Cerebellar nuclear complex (tissue), 1 donor: ENCODE measurements at places on chromosomes 7 and 10.

GRCh38 chr10:45241865-45242520, 73.4 kb downstream of the OR13A1 start:
- no peak for DNase-seq

DNA sequence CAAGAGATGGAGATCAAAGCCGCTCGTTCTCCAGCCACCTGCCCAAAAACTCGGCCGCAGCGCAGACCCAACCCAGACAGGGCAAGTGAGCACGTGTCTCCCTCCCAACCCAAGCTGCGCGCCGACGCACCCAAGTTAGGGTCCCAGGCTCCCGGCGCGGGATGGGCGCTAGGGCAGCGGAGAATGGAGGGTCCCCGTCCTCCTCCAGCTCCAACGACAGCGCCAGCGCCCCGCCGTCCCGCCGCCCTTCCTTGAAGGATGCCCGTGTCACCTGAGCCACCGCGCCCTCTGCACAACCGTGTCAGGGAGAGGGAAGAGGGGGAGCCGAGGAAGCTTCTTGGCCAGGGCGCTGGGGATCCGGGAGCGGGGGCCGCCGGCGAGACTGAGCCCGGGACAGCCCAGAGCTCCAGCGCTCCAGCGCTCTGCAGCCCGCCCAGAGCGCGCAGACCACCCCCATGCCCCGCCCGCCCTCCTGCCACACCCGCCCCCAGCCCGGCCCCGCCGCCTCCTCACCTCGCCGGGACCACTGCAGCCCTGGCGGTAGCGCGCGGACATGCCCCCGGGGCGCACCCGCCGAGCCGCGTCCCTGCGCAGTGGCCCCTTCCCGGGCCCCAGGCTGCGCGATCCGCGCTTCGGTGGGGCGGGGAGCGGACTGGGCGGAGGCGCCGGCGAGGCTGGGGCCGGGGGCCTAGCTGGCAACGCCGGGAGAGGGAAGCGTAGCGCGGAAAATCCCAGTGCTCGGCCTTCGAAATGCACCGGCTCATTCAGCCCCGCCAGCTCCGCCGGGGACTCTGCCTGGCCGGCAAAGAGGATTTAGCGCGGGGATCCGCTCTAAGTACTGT, at the start of gene SLC16A12:
Gene SLC16A12, minus strand, starts transcription at position 424 of the 842 bp plus-strand sequence. CDS start 73,016 bp downstream, outside the sequence.
- no peak for DNase-seq

DNA sequence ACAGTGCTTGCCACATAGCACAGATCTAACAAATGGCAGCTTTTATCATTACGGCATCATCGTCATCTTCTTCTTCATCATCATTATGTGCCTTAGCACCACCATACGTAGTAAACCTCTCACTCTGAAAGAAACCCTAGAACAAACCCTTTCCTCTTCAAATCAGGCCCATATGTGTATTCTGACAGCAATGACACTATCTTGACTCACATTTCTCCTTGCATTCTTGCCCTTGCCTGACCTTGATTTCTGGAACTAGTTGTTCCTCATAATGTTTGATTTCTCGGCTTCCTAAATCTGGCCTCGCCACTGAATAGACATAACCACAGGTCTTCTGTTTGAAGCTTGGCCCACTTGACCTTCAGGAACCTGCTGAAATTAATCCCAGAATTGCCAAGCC, 115.3 kb downstream of the DGKI start:
- no peak for DNase-seq

DNA sequence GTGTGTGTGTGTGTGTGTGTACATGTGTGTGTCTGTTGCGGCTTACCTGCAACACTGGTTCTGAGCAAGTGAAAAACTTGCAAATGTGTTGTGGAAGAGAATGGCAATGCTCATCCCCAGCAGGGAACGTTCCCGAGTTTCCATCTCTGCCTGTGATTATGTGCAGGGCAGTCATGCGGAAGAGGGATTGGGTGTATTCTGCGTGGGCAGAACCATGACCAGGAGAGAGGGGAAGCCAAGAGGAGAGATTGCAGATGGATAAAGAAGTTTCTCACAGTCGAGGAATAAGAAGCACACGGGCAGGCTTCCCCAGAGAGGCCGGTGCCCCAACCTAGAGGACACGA, 99.9 kb downstream of the CTBP2 start:
- DNase-seq: no peak

DNA sequence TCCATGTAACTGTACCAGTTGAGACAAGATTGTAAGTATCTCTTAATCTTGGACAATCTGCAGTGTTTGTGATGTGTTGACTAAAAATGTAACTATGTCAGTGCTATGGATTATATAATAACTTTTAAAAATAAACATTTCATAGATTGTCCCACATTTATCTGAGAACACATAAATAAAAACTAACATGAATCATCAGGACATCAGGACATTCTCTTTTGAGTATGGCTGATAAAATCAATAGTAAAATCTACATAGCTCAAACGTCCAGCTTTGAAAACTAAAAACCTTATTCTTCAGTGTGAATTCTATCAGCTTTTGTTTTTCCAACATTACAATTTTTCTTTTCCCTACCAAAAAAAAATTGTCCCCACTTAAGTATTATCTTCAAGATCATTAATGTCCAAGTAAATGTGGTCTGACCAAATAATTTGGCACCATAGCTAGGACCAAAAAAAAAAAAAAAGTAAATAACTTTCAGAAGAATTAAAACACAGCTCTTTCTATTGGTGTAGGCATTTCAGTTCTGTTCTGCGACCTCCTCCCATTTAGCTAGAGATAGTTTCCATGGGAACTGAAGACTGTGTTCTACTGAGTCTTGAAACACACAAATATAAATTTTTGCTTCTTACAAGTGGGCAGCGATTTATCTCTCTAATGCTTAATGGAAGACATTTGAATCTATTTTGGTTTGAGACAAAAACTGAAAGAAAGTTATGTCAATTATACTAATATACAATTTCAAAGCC, 123.0 kb upstream of the SGCE start:
- DNase-seq: no peak

DNA sequence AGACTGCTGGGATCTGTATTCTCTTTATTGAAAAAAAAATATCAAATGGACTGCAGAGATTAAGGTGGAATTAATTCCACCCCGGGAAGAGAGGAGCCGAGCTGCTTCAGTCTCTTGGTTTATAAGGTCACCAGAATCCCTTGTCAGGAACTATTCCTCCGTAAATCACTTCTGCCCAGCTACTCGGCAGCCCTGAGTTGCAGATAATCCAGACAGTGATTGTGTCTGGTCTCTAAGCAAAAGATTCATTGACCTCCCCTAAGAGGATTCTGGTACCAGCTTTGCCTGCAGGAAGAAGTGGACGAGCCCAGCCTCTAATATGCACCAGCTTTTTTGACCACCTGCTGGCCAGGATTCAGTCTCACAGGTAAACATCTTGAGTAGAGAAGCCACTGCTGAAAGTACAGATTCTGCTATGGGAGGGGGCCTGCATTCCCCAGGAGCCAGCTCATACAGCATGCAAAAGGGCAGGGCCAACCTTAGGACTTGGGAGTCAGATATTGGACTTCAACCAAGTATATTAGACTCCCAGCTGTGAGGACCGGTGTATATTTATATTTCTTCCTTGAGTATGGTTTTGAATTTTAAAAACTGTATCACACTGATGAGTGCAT, 27.1 kb upstream of the PLXNA4 start:
- DNase-seq: no peak

DNA sequence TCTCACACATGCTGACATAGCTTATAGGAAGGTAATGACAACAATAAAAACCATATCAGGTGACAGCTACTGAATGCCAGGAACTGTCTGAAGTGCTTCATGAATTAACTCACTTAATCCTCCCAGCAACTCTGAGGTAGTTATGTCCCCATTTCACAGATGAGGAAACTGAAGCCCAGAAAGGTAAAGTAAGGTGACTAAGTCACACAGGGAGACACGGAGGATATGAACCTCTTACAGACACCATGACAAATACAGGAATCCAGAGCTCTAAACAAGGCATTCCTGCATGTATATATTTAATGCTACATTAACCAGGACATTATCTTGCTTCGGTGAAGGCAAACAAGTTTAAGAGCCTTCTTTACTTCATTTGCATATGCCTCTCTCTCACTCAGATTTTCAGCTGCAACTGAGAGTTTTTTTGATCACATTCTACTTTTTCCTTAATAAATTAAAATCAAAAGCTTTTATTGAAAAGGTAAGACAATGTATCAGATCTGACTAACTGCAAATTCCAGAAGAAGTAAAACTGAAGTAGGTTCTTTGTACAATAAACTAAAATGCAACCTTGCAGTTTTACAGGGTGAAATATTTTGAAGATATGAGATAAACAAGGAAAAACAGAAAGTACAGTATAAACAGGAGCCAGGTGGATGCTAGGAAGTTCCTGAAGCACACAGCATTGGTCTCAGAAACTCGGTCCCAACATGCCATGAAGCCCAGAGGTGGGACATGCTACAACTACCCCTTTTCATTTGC, 79.5 kb downstream of the SGMS1 start:
- DNase-seq: no peak

DNA sequence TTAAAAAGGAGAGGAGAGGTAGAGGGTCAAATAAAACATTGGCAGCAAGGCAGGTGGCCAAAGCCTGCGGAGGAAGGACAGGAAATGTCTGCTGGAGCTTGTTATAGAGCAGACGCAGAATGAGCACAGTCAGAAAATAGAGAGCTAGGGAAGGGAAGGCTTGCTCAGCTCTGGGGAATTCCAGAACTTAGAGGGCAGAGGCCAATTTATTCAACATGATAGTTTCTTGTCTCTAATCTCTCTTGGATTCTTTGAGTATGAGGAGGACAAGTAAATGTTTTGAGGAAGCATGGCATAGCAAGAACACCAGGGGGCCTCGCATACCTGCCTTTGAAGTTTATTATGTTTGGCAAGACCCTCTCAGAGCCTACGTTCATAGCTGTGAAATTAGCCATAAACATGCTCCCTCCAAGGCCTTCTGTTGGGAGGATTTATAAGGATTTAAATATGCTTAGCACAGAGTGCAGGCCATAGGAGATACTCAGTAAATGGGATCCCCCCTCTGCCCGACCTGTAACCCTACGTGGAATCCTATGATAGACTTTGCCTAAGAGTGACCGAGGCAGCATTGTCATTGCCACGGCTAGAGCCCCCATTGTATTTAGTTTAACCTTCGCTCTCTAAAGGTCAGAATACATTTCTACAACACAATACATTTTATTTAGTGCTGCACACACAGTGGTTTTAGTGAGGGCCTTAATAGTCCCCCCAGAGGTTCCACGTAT, 293.9 kb downstream of the CCDC3 start:
- DNase-seq: peak; percentile 35

- no peak for DNase-seq
These were observed 569.3 kb upstream of the IGFBP3 start for GRCh38 chr7:46490406-46490805.

- DNase-seq: no peak
These were observed 44.3 kb downstream of the PFKP start for GRCh38 chr10:3111621-3112163.

- no peak for DNase-seq
These were observed 5.2 kb upstream of the YAE1 start for GRCh38 chr7:39560997-39561396.

GRCh38 chr10:102492344-102492939, 10.1 kb downstream of the ACTR1A start:
- DNase-seq: no peak

GRCh38 chr7:66186991-66187390, 18.1 kb upstream of the TPST1 start:
- DNase-seq: no peak

- no peak for DNase-seq
These were observed 23.5 kb upstream of the CNNM2 start for GRCh38 chr10:102894466-102895213.

GRCh38 chr7:50166997-50167965, 74.2 kb upstream of the ZPBP start:
- no peak for DNase-seq

- DNase-seq: no peak
These were observed at the start of gene HOXA9 for GRCh38 chr7:27165089-27165995. HOXA9 (minus strand) TSS chr7:27165537; CDS start chr7:27165457, 80 bp downstream.

DNA sequence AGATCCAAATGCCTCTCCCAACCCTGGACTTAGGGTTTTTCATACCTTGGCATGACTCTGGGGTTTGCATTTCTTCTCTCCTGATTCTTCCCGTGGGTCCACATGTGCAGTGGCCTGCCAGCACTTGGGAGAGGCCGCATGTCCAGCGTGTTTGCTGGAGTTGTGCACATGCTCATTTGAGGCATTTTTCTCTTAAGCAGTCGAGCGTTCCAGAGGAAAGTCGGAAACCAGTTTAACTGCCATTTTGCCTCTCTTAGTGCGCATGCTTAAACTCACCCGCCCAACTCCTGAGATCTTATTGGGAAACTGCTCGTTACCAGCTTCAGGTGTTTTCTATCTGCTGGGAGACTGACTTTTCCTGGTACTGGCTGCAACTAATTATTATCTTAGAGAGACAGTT, 888.4 kb upstream of the PHF14 start:
- DNase-seq: no peak

DNA sequence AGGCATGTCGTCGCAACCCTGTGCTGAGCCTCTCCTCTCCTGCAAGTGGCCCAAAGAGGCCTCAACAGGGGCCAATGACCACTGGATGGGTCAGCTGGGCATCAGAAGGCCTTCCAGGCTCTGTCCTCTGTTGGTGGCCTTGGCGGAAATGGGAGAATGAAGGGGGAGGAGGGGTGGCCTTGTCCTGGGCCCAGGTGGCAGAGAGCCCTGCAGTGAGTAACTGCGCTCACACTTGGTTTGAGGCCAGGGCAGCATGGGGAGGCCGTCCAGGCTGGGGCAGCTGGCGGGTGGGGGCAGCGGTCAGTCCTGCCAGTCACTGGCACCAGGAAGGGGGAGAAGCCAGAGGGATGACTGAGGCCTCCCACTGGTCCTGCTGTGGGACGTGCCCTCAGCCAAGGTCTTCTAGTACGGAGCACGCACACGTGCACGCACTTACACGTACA, 59.8 kb downstream of the LHPP start:
- no peak for DNase-seq

GRCh38 chr7:15947754-15948153, 261.3 kb upstream of the MEOX2 start:
- DNase-seq: no peak

- DNase-seq: no peak
These were observed 467 bp downstream of the EXOSC1 start for GRCh38 chr10:97445357-97445721.

DNA sequence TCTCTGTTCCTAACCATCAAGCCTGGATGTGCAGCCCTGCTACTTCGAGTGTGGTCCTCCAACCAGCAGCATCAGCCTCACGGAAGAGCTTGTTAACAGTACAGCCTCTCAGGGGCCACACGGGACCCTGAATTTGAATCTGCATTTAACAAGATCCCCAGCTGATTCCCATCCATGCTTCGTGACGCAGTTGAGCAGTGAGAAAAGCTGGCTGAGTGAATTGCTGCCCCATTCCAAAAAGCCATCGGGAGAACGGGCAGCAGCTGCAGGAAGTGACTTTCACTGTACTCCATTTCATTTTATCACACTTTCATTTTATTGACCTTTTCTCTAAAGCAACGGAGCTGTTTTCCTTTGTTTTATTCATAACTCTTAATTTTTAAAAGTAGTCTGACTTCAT, 22.5 kb downstream of the FAM171A1 start:
- no peak for DNase-seq

GRCh38 chr10:99466632-99467223, 36.3 kb upstream of the GOT1 start:
- DNase-seq: no peak

GRCh38 chr10:97525086-97525485, 26.4 kb downstream of the UBTD1 start:
- no peak for DNase-seq
